IMR-90 (cell line): ENCODE measurements at places on chromosomes 3 and 15. TPM values are rescaled to one million over a fixed set of nuclear protein-coding genes. Genes with fewer than 3 reads are reported as not detected.
A peak's percentile ranks its signal among the peaks of the same experiment; 100 is the strongest.

The P3H2 gene
- 54.9 and 64.3 TPM in 2 replicates for polyA plus RNA-seq

The ZCWPW2 gene
- 0.24 and 0.26 TPM in 2 replicates for polyA plus RNA-seq

The KNL1 gene
- 2.2 and 3.1 TPM in 2 replicates for polyA plus RNA-seq

The KBTBD13 gene
- polyA plus RNA-seq, result not detected in 2 replicates

The GOLGA6C gene
- polyA plus RNA-seq, result not detected in 2 replicates

The SEMA6D gene
- polyA plus RNA-seq, result 12.6 and 13.1 TPM in 2 replicates

GRCh38 chr15:75641603-75642002 lies 1.6 kb upstream of the IMP3 start:
- H3K4me3 ChIP-seq, result no peak overlapping the region
- no peak for DNase-seq
- no peaks in the 10 kb centered on the region for H3K27me3 ChIP-seq
- H3K27ac ChIP-seq, result no peak overlapping the region

GRCh38 chr15:67579164-67579563 lies 36.7 kb downstream of the MAP2K5 start:
- H3K27ac ChIP-seq, result no peak overlapping the region
- no peaks in the 10 kb centered on the region for H3K27me3 ChIP-seq

GRCh38 chr3:34783876-34784275 lies 855.4 kb upstream of the ARPP21 start:
- H3K36me3 ChIP-seq, result no peaks in the 10 kb centered on the region
- DNase-seq, result no peak
- H3K27ac ChIP-seq, result no peak overlapping the region
- no peak overlapping the region for H3K4me3 ChIP-seq
- H3K4me1 ChIP-seq, result no peaks in the 10 kb centered on the region

GRCh38 chr15:36024031-36024688 lies 478.2 kb upstream of the DPH6 start:
- DNase-seq, result peak; percentile 27
- H3K4me1 ChIP-seq, result peaks cover 2% of the 10 kb centered on the region; the same call in 1 of the 2 replicates
- no peak overlapping the region for H3K4me3 ChIP-seq
- no peaks in the 10 kb centered on the region for H3K36me3 ChIP-seq
- no peak overlapping the region for H3K27ac ChIP-seq
- peaks cover 2% of the 10 kb centered on the region; the same call in 1 of the 2 replicates for H3K27me3 ChIP-seq

GRCh38 chr15:40737048-40737447 lies 18.0 kb downstream of the RMDN3 start:
- no peak overlapping the region for H3K4me3 ChIP-seq
- H3K27ac ChIP-seq, result no peak overlapping the region
- H3K27me3 ChIP-seq, result no peaks in the 10 kb centered on the region
- H3K4me1 ChIP-seq, result peaks cover 1% of the 10 kb centered on the region; the same call in 1 of the 2 replicates
- DNase-seq, result peak; percentile 13

DNA sequence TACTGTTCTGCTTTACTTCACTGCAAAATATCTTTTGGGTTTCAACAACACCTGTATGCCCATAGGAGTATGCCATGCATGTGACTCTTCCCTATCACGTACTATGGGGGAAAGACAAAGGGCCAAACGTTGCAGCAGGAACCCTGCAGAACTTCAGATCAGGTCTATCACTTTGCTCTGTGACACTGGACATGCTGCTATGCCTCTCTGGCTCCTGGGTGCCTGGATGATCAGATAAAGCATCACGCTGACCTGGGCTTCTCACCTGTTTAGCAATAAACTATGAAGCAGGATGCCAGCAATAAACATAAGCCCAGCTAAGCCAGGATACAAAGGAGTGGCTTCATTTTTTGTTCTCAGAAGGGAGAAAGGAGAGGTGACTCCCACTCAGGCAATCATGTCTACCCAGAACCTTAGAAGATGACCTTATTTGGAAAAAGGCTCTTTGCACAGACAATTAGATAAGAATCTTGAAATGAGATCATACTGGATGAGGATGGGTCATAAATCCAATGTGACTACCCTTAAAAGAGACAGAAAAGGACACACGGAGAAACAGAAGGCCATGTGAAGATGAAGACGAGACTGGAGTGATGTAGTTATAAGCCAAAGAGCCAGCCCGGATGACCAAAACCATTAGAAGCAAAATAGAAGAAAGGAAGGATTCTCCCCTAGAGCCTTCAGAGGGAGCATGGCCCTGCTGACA lies 19.3 kb downstream of the POMGNT2 start:
- peak; percentile 4 for DNase-seq
- H3K4me3 ChIP-seq, result no peak overlapping the region
- H3K27ac ChIP-seq, result no peak overlapping the region
- H3K27me3 ChIP-seq, result no peaks in the 10 kb centered on the region
- H3K36me3 ChIP-seq, result no peaks in the 10 kb centered on the region

DNA sequence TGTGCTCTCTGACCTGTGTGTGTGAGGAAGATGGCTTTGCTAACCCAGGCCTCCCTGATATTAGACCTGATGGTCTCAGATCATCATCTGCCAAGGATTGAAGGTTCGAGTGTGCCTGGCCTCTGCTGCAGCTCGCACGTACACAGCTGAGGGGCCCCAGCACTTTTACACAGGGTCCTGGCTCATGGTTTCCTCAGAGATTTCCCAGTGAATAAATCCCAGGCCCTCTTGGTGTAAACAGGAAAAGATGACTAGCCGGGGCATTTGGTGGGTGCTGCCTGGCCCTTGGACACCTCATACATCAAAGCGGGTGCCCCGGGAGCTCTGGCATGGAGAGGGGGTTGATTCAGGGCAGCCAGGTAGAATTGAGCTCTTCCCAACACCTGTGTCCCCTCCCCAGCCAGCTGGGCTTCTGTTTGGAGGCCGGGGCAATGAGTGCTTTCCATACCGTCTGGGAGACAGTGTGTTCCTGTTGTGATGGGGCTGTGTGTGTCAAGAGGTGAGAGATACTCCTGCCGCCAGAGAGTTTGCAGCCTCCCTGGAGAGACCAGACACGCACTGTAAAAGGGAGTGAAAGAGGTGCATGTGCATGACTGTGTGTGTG lies 72.5 kb upstream of the TLE3 start:
- no peak overlapping the region for H3K27ac ChIP-seq
- H3K27me3 ChIP-seq, result peaks cover 51% of the 10 kb centered on the region
- no peak for DNase-seq
- H3K36me3 ChIP-seq, result no peaks in the 10 kb centered on the region
- peaks cover 2% of the 10 kb centered on the region; the same call in 1 of the 2 replicates for H3K4me1 ChIP-seq

DNA sequence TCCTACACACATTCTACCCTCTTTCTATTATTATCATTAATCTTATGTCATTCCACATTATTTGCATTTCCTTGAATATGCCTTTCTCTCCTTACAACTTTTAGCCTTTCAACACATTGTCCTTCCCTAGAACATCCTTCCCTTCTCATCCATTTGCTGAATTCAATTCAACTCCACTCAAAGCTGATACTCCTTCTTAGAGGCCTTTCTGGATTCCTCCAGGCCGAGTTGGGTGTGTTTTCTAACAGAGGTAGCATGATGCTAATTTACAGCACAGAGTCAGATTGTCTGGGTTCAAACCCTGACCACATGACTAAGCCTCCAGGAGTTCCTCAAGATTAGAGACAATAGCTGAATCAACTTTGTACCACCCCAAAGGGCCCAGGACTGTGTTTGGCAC lies 63.4 kb upstream of the IL12A start:
- H3K27ac ChIP-seq, result no peak overlapping the region
- H3K27me3 ChIP-seq, result no peaks in the 10 kb centered on the region
- H3K4me3 ChIP-seq, result no peak overlapping the region
- no peaks in the 10 kb centered on the region for H3K36me3 ChIP-seq

DNA sequence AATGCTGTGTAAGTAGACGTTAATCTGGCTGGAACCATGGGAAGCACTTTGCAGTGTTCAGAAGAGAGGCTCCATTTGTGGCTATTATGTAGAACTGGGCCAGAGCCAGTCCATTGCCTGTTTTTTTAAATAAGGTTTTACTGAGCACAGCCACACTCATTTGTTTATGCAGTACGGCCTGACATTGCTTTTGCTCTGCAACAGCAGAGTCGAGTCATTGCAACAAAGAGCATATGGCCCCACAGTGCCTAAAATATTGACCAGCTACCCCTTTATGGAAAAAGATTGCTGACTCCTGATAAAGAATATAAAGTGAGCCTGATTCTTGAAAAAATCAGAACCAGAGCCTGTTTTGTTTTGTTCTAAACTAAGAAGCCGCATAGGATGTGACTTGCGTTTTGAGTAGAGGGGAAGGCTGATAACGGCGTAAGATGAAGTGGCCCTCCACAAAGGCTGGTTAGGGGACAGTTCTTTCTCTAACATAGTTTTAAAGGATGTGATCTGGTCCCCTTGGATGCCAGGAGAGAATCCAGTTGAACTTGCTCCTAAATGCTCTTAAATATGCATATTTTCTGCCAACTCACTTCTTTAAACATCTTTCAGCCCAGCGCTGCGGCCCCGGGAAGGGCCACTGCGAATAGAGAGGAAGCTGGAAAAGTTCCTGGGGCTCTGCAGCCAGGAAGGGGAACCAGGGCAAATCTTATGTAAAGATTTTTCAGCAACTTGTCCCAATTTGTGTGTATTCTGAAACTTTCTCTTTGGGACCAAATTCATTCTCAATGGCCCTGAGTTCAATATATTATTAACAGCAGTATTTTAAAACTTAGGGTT lies 64.5 kb downstream of the GLDN start:
- peak; percentile 18 for DNase-seq
- H3K4me3 ChIP-seq, result no peak overlapping the region
- H3K4me1 ChIP-seq, result no peaks in the 10 kb centered on the region
- H3K27ac ChIP-seq, result no peak overlapping the region

- H3K36me3 ChIP-seq, result no peaks in the 10 kb centered on the region
- H3K27ac ChIP-seq, result no peak overlapping the region
- H3K4me3 ChIP-seq, result no peak overlapping the region
- no peaks in the 10 kb centered on the region for H3K27me3 ChIP-seq
Measured at GRCh38 chr15:45448066-45448915, 69.9 kb upstream of the GATM start.

- DNase-seq, result no peak
- peaks cover 34% of the 10 kb centered on the region for H3K4me1 ChIP-seq
- peak overlapping the region; percentile 9; the same call in 1 of the 2 replicates for H3K27ac ChIP-seq
- no peaks in the 10 kb centered on the region for H3K36me3 ChIP-seq
- no peaks in the 10 kb centered on the region for H3K27me3 ChIP-seq
- H3K4me3 ChIP-seq, result no peak overlapping the region
Measured at GRCh38 chr15:67051088-67052045, 14.0 kb upstream of the SMAD3 start.

GRCh38 chr15:45720183-45720582 lies 85.4 kb downstream of the SQOR start:
- no peak overlapping the region for H3K4me3 ChIP-seq
- H3K27me3 ChIP-seq, result peaks cover 6% of the 10 kb centered on the region; the same call in 1 of the 2 replicates
- no peak for DNase-seq
- H3K4me1 ChIP-seq, result peaks cover 1% of the 10 kb centered on the region; the same call in 1 of the 2 replicates

DNA sequence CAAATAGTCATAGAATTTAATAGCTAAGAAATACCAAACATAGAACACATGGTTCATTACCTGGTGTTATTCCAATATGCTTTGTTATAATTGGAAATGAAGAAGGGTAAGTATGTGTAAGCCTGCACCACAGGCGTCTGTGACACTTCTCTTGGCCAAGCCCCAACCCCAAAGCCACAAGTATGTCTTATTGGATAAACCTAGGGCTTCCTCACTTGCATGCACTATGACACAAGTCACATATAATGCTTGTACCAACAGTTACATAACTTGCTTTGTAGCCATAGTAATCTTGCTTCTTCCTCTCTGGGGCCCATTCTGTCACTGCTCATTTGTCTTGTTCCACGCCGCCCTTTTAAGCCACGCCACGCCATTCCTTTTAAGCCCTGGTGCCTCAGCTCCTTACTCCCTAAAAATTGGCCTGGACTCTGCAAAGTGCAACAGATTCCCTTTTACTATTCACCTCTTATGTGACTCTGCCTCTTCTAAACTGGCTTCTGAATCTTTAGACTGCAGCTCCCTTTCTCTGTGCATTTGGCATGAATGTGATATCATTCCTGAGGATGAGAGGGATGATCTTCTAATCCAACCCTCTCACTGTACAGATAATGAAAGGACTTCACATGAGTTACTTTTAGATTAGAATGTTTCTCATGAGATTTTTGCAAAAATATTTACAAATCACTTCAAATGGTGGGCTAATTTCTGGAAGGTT lies 48.1 kb upstream of the EPHA3 start:
- no peaks in the 10 kb centered on the region for H3K27me3 ChIP-seq
- DNase-seq, result no peak
- H3K4me1 ChIP-seq, result no peaks in the 10 kb centered on the region
- no peak overlapping the region for H3K4me3 ChIP-seq
- no peak overlapping the region for H3K27ac ChIP-seq
- no peaks in the 10 kb centered on the region for H3K36me3 ChIP-seq

GRCh38 chr3:30711151-30711550 lies 104.8 kb downstream of the TGFBR2 start:
- no peak overlapping the region for H3K27ac ChIP-seq
- no peaks in the 10 kb centered on the region for H3K27me3 ChIP-seq
- DNase-seq, result no peak
- no peaks in the 10 kb centered on the region for H3K36me3 ChIP-seq
- H3K4me3 ChIP-seq, result no peak overlapping the region
- H3K4me1 ChIP-seq, result peaks cover 2% of the 10 kb centered on the region

DNA sequence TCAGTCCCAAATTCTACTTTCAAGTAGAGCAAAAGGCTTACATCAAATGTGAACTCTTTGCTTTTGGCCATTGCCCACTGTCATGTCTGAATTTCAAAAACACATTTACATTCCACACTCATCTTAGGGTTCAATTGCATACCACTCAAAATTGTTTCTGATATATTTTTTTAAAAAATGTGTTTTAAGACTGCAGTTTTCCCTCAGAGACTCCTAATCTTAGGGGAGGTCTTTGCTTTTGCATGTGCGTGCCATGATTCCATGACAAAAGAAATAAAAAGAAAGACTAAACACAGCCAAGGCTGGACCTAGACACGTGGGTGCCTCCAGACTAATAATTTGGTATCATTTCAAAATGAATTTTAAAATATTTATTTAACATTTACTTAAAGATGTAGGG lies 396.8 kb upstream of the RASGRP1 start:
- DNase-seq, result no peak
- no peaks in the 10 kb centered on the region for H3K36me3 ChIP-seq
- no peak overlapping the region for H3K27ac ChIP-seq
- no peak overlapping the region for H3K4me3 ChIP-seq
- no peaks in the 10 kb centered on the region for H3K4me1 ChIP-seq
- no peaks in the 10 kb centered on the region for H3K27me3 ChIP-seq

- H3K27ac ChIP-seq, result no peak overlapping the region
- no peak for DNase-seq
- no peaks in the 10 kb centered on the region for H3K4me1 ChIP-seq
- H3K4me3 ChIP-seq, result no peak overlapping the region
- no peaks in the 10 kb centered on the region for H3K27me3 ChIP-seq
Measured at GRCh38 chr3:147851062-147851461, 441.9 kb downstream of the ZIC1 start.
